ENCODE measurements at places on chromosomes 1 and 21. TPM values are rescaled to one million over a fixed set of nuclear protein-coding genes. Genes with fewer than 3 reads are reported as not detected.

The COL16A1 gene
- total RNA-seq = 39.4 TPM

The NR5A2 gene
- 0.94 TPM for total RNA-seq

The IGSF5 gene
- 0.69 TPM for total RNA-seq

The S1PR1 gene
- 28.1 TPM for total RNA-seq

The BMP8B gene
- 3.2 TPM for total RNA-seq

The KCNA3 gene
- 1.9 TPM for total RNA-seq

The LCE1C gene
- total RNA-seq = not detected

The RAB7B gene
- 0.67 TPM for total RNA-seq

The AK4 gene
- total RNA-seq = 1.4 TPM

The FAM177B gene
- total RNA-seq = 0.11 TPM

The LRIG2 gene
- total RNA-seq = 11.6 TPM

The MYOC gene
- total RNA-seq = 1.9 TPM

The STMN1 gene
- total RNA-seq = 242 TPM

The KRTAP7-1 gene
- not detected for total RNA-seq

- DNase-seq = no peak
Observed at GRCh38 chr1:235767795-235768194, 98.9 kb downstream of the LYST start.

DNA sequence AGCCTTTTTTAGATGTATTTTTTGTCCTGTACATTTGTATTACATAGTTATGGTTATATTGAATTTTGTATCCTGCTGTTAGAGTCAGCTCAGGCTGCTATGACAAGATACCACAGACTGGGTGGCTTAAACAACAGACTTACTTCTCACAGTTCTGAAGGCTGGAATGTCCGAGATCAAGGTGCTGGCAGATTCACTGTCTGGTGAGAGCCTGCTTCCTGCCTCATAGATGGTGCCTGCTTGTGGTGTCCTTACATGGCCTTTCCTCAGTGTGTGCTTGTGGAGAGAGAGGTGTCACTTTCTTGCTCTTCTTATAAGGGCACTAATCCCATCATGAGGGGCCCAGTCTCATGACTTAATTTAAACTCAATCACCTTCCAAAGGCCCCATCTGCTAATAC is 23.1 kb upstream of the MYSM1 start:
- no peak for DNase-seq

- DNase-seq = peak; percentile 73
Observed at GRCh38 chr1:5961601-5962000, 30.6 kb downstream of the NPHP4 start.

DNA sequence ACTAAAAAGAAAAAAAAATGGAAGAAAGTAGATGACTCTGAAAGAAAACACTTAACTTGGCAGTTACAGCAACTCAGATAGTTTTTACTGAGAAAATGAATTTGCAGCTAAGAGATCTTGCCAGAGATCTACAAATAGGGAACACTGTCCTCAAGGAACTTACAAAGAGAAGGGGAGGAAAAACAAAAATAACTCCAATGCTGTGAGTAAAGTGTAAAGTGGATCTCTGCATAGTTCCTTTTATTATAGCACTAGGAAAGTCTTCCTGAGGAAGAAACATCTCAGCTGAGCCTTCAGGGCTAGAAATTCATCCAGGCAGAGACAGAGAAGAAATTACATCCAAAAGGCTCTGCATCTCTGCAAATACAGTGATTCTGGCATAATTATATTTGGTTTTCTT is 3.9 kb downstream of the CD1B start:
- DNase-seq = no peak

GRCh38 chr1:13730291-13730690 is 30.3 kb downstream of the PRDM2 start:
- no peak for DNase-seq

DNA sequence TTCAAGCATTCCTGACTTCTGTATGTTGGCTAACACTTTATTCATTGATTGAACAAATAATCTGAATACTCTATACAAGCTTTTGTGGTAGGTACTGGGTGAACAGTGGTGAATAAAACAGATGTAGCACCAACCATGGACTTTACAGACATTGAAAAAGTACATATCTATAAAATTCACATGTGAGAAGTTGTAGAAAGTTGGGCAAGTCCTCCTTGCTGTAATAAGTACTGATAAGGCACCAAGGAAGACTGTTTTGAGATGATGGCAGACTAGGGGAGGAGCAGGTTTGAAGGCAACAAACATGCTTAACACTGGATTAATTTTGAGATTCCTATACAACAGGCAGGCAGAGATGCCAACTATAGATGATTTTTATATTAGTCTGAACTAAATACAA is 42.4 kb downstream of the RNF2 start:
- DNase-seq = no peak

DNA sequence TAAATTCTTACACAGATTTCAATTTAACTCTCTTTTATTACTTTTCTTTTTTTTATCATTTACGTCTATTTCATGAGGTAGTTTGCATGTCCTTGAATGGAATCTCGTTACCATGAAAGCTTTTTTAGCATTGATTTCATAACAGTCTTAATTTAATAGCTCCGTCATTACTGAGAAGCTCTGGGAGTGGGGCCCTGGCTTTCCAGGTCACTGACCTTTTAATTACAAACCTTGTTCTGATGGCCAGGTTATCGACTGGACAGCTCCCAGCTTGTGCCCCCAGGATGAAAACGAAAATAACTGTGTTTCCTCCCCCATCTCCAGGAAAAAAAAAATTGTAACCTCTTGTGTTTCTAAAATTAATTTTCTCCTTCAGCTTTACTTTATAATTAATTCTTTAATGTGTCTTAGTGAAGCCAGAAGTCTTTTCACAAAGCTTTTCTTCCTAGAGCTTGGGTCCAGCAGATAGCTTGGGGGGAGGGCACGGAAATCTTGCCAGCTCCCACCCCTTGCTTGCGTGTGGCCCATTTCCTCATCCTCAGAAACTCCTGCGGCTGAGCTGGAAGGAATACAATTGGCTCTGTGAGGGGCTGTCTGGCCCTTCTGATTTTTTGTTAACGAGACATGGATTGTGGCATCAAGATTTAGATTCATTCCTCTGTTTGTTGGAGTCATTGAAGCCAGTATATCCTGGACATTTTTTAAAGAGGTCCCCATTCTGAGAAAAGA is 65.7 kb downstream of the PEX14 start:
- DNase-seq = no peak

DNA sequence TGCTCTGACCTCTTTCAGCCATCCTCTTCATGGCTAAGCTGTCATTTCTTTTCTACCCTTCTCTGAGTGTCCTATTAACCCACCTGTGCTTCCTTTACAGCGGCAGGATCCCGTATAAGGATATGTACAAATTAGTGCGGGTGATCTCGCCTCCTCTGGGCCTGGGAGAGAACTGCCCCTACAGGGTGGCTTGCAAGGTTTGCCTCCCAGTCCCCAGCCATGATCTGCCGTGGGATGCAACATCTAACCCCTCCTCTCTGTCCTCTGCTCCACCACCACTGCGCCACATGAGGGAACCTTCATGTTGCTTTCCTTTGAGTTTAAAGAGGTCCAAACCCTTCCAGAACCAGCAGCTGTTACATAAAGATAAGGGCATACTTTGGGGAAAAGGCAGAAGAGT is 282.2 kb downstream of the ZNF648 start:
- DNase-seq = no peak

DNA sequence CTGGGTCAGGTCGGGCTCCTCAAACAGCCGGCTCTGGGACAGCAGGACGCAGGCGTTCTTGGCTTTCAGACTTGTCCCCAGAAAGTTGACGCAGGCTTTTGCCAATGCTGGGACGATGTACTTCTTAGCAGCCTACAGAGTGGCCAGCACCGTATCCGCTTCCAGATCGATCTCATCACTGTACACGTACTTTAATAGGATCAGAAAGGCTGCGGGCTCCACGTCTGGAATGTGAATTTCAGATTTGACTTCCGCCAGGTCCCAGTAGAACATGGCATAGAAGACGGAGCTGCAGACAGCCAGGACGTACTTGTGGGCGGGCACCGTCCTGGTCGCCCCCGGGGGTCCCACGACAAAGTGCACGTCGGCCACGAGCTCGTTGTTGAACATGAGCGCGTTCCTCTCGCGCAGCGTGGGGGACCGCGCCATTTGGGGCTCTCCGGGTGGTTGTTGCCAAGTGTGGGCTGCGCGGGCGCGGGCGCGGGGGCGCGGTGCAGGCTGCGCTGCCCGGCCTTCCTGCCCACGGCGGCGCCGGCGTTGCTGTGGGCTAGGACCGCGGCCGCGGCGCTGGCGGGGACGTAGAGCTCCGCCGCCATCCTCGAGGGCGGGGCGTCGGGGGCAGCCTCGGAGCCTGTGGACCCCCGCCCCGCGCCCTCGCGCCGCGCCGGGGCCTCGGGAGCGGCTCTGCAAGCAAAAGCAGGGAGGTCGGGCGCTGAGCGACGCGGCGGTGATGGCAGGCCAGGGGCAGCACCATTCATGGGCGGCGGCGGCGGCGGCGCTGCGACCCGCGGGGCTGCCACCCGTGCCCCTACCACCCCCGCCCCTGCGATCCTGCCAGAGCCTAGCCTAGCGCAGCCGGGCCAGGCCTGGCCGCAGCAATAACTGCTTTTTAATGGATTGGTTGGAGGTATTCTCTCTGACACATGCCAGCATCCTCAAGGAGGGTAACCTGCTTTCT is 10.6 kb downstream of the CNR2 start:
- no peak for DNase-seq

DNA sequence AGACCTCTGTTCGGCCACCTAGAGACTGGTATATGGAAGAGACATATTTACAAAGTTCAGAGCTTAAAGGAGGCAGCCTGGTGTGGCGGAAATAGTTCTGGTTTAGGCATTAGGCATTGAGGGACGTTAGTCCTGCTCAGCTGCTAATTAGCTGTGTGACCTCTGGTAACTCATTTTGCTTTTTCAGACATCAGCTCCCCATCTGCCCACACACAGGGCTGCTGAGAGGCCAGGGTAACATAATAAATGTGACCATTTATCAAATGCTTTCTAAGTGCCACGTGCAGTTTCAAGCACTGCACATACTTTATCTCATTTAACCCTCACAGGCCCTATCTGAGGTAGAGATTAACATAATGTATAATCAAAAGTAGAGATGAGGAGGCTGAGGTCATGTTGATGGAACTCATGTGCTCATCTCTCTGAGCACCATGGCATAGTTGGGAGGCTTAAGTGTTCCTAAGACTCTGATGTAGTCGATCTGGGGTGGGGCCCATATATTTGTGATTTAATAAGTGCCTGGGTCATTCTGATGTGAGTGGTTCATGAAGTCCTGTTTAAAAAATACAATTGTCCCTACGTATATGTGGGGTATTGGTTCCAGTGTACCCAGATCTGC is 267.2 kb upstream of the PLXNA2 start:
- no peak for DNase-seq

DNA sequence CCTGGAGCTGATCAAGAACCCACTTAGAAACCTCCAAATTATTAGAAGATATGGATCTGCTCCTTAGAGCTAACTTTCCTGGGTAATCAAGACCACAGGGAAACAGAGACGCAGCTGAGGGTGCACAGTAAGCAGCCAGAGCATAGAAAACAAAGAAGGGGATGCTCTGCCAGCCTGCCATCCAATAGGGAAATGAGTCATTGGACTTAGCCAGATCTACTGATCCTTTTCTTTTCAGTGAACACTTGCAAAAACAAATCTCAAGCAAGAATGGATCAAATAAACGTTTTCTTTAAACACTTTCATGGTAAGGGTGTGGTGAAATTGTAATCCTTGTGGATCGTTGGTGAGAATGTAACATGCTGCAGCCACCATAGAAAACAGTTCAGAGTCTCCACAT is 474.0 kb downstream of the LTN1 start:
- DNase-seq = no peak

DNA sequence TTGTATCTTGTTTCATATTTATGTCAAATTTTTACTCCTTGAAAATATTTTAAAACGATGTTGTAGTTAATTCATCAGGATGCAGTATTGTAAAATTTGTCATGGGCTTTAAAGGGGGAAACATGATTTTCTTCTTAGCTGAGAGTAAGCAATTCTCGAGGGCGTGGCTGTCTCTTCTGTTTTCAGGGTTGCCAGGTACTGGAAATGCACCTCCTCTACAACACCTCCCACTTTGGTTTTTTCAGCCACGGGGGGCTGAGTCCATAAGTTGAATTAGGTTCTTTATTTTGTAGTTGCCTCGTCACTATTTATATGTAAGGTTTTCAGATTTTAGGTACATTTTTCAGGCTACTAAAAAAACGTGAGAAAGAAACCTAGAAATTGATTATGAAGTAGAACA is 64.0 kb downstream of the PRDM2 start:
- no peak for DNase-seq

DNA sequence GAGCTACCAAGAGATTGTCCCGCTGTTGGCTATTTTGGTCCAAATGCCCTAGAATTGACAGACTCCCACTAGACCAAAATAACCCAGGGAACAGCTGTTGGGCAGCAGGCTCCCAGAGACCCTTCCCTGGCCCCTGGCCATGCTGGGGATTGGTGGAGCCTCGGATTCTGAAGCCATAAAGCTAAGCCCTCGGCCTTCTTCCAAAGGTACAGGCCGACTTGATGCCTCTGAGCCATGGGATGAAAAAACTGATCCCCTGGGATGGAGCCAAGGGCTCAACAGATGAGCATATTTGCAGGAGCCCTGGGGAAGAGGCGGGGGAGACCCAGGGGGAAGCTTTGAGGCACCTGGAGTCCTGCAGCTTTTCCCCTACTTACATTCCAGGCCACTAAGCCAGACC is 1.0 kb upstream of the LRRC38 start:
- no peak for DNase-seq

DNA sequence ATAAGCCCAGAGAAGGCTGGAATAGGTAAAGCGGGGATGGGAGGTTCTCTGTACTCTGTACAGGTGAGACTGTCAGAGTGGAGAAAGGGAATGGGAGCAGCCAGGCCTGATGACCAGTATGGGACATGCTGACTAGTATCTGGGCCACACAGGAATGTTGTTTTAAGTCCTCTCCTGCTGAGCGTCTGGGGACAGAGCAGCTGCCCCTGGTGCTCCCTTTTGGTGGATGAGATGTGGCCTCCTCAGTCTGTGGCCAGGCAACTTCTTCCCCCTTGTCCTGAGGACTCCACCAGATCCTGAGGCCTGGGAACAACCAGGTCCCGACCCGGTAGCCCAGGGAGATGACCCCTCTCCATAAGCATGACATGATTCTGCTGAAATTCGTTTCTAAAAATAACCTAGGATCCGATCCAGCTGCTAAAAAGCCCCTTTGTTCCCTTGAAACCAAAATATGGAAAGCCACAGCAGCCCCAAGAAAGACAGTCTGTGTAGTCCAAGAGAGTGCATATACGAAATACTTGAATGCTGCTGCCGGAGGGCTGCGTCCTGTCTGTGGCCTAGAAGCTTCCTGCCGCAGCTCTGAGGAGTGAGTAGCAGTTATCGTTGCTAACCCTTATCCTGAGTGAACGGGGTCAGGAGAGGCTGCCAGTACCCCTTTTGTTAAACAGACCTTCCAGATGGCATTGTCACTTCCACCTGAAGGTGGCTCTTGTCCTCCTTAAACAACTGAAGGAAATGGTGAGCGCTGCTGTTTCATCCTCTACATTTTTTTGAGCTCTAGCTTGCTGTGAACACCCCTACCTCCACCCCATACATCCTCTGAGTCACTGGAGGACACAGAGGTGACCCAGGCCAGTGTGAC is 47.1 kb downstream of the ATP2B4 start:
- DNase-seq = peak; percentile 88

Measured in adrenal gland (tissue), 19 donors.